Activated CD4-positive, alpha-beta T cell treated with anti-CD3 and anti-CD28 coated beads, Interleukin-10, Interleukin-2, amounts not matched to agents 100 ng/mL and 50 ng/mL, durations not matched to agents 16 hours and 8 hours (primary cell): ENCODE measurements at places on chromosomes 7 and 10.

DNA sequence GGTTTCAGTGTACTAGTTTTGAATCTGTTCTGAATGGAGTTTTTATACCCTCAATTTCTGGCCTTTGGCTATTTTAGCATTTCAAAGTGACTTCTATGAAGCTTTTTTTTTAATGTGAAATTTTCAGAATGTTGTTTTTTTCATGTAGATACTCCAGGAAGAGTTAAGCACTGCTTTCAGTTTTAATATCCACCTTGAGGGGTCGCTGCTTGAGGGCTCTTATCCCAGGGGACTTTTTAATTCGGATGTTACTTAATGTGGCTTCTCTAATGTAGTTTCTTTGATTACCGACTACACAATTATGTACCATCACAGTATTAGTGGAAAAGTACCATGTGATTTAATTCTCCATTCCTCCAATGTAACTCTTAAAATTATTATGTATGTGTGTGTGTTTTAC lies 5.2 kb downstream of the IFIT5 start:
- DNase-seq, result no peak

DNA sequence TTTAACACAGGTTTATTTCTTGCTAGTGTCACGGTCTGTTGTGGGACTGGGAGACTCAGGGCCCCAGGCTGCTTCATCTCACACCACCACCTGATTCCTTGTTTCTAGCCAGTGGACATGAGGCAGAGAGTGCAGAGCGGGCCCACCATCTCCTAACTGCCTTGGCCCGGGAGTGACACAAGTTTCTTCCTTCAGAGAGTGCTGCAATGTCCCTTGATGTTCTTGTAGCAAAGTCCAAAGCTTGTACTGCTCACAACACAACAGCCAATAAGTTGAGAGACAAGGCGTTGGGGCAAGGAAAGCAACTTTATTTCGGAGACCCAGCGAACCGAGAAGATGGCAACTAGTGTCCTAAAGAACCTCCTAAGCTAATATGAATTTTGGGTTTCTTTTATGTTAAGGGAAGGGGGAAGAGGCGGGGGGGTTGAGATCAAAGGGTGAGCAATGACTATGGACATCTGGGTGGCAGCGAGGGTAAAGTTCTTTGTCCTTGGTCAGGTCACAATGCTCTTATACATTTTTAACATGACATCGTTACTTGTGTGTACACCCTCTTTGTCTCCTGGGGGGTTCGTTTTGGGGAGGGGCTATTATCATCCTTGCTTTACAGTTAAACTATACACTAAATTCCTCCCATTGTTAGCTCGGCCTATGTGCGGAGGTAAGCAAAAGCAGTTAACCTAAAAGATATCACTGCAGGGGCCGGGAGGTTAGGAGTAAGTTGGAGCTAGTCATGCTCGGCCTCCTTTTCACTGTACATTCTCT lies 31.6 kb downstream of the SH2D4B start:
- no peak for DNase-seq

DNA sequence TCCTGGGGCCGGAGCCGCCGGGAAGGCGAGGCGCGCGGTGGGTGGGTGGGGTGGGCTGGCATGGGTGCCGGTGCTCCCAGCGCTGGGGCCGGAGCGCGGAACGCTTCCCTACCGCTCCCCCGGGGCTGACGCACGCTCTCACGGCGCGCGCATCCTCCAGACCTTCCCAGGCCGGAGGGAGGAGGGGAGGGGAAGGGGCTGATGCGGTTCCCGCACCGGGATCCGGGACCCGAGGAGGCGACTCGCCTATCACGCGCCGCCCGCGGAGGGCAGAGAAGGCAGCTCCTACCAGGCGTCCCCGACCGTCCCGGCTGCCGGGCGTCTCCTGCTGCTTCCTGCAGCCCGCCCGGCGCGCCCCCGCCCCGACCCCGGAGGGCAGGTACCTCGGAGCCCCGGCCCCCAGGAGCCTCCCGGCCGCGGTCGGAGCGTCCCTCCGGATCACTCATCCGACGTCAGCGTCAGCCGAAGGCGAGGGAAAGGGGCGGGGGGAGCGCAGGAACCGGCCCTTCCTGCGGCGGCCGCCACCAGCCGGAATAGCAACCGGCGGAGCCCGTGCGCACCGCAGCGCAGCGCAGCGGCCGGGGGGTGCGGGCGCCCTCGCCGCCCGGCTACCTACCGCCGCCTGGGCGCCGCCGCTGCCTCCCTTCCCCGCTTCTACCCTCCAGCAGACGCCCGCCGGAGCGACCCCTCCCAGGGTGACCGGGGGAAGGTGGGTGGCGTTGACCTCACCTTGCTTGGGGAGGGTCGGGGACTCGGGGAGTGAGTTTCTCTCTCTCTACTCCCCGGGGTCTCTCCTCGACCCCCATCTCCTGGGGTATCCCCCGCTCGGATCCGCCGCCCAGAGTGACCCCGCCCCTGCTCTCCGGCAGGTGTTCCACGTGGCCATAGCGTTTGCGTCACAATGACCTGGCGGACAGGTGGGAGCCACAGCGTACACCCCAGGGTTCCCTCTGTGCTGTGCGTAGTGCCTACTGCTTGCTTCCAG lies at the start of gene ICA1:
Gene ICA1, minus strand, starts transcription at position 457 of the 985 bp plus-strand sequence. CDS start 26,241 bp downstream, outside the sequence.
- peak; percentile 41 for DNase-seq

DNA sequence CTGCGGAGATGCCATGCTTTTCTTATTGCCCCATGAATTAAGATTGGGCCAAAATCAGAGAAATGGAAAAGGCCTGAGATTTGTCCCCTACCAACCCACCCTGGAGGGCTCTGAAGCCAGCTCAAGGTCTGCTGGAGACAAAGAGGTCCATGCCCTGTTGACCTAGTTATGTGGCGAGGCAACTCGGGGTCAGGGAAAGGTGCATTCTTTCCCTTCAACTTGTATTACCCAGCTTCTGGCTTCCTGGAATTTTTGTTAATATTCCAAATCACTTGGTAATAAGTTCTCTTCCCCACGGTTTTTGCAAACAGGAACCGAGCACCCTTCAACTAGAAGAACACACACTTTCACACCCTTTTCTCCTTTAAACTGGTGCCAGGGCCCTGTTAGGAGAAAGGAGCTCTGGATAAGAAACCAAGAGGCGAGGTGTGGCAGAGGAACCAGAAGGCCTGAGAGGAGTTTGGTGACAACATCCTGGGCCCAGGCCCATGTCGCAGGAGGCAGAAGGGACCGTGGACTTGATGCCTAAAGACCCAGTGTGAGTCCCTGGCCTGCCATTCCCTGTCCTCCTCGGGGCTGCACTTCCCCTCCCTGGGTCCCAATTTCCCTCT lies 12.5 kb upstream of the SFRP5 start:
- no peak for DNase-seq

- no peak for DNase-seq
These were observed 81.0 kb downstream of the KIAA1549 start for GRCh38 chr7:138900035-138900828.

DNA sequence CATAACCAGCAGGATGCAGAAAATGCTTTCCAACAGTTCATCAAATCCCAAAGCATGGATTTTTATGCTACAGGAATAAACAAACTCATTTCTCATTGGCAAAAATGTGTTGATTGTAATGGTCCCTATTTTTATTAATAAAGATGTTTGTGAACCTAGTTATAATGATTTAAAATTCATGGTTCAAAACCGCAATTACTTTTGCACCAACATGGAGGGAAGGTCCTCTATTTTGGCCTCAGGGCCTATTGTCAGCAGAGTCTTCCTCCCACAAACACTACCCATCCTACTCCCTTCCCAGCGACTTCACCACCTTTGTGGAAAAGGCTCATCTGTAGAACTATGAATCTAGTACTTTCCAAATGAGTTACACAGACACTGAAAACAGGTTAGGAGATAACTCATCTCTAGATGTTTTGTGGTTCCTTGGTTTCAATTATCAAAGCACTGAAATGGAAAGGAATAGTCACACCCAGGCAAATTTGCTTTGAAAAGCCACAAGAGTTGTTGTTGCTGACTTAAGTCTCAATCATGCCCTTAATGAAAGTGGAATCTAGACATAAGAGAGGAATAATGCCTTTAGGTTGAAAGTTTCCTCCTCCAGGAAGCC lies 59.4 kb upstream of the FRMD4A start:
- DNase-seq, result peak; percentile 89

DNA sequence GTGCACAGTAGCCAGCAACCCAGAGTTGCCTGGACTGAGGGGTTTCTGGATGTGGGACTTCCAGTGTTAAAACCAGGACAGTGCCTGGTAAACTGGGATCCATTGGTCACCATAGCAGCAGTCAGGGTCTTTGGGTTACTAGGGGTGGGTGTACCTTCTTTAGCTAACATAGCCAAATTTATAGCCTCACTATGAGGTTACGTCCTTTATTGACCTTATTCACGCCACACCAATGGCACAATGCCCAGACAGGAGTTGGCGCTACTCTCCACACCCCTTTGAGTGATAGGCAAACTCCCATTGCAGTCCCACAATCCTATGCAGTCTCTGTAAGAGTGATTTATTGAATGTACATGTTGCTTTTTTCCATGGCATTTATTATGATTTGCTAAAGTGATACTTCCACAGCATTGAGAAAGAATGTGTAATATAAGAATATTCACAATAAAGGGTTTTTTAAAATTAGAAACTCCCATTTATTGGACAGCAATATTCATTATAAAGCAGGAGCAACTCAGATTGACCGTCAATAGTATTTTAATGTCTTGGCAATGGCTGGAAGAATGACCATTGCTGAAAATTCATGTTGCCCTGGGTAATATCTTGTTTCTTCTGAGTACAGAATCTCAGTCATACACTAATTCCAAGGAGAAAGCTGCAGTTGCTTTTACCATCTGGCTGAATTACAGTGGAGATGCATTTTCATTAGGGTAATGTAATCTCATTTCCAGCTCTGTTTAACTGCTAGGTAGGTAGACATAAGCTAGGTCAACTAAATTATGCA lies 26.1 kb downstream of the IFIT5 start:
- DNase-seq, result no peak

DNA sequence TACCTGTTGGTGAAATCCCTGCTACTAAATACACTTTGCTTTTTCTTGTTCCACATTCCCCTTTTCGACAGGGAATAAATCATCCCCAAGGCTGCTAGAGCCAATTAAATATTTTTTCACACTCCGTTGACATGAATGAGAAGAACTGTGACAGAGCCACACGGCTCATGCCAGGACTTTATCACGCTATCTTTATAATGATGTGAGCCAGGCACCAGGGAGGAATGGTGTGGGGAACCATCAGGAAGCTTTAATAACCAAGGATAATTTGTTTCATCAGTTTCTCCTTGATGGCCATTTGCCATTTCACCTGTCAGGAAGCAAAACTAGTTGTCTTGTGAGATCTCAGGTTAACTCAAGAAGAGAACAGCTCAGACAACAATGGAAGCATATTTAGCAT lies 193.0 kb upstream of the C7orf33 start:
- DNase-seq, result no peak

DNA sequence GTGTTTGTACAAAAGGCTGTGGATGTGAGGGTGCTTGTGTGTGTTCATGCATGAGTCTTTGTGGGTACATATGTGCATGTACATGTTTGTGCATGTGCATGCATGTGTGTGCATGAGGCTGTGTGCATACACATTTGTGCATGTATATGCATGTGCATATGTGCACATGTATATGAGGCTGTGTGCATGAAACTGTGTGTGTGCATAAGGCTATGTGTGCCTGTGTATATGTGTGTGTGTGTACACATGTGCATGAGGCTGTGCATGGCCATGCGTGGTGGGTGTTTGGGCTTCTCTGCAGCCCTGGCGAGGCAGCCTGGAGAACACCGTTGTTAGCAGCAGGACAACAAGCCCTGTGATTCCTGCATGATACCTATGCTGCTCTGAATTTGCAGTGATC lies 207.7 kb upstream of the ADCY1 start:
- DNase-seq, result no peak

GRCh38 chr10:4581929-4582328 lies 244.1 kb upstream of the AKR1E2 start:
- DNase-seq, result no peak
